ENCODE measurements at places on chromosomes 12 and 14.

DNA sequence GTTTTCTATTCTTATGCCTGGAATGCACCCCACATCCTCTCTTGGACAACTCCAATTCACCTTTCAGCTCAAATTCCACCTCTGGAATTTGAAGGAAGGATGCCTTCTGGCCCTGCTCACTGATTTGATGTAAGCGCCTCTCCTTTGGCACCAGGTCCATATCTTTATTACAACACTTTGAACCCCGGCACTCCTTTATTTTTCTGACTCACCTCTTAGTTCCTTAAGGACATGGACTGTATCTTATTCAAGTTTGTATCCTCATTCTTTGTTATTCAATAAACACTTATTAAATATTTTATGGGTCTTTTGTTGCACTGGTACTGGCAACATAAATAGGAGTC lies 3.1 kb downstream of the GALC start:
- DNase-seq: no peak

GRCh38 chr12:71551529-71551928 lies 111.9 kb downstream of the LGR5 start:
- DNase-seq: peak; percentile 65

DNA sequence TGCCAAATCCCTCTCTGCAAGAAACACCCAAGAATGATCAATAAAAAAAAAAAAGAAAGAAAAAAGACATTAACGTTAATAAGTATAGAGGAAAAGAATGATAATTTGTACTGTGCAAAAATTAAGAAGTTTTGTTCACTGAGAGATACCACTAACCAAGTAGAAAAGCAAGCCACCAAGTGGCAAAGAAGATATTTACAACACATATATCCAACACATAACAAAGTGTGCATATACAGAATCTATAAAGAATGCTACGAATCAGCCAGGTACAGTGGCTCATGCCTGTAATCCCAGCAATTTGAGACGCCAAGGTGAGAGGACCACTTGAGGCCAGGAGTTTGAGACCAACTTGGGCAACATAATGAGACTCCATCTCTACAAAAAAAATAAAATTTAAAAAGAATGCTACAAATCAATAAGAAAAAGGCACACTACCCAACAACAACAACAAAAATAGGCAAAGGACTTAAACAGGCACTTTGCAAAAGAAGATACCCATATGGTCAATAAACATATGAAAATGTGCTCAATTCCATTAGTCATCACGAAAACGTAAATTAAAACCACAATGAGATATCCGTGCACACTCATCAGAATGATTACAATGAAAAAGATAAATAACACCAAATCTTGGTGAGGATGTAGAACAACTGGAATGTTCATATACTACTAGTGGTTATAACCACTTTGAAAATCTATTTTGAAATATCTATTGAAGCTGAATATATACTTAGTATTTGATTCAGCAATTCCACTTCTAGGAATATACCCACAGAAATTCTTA lies 19.8 kb downstream of the GALNT4 start:
- peak; percentile 48 for DNase-seq

DNA sequence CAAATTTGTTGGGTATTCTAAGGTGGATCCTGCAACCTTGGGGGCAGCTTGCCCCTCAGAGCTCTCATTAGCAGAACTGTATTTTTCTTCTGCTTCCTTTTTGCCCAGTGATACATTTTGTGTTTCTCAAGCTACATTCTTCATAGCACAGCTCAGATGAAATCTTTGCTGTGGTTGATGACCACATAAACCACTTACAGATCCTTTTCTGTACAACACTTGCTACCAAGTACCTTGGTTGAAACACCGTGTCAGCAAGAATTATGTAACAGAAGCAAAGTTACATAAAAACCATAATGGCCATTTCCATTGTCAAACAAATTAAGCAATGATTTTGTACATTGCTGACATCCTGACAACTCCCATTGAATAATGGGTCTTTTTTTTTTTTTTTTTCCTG lies 9.7 kb upstream of the PLBD1 start:
- DNase-seq: peak; percentile 32

- DNase-seq: no peak
Observed at GRCh38 chr14:47674148-47674542, 1.3 kb downstream of the MDGA2 start.

- no peak for DNase-seq
Observed at GRCh38 chr14:76531821-76532318, 155.9 kb downstream of the ESRRB start.

Measured in cardiac fibroblast (primary cell).